Activated CD4-positive, alpha-beta T cell treated with anti-CD3 and anti-CD28 coated beads for 36 hours (primary cell): ENCODE measurements at places on chromosomes 6 and 20. TPM values are rescaled to one million over a fixed set of nuclear protein-coding genes. Genes with fewer than 3 reads are reported as not detected.

RCAN2 gene
- total RNA-seq = 0.91 TPM

ARG1 gene
- not detected for total RNA-seq

PACSIN1 gene
- 0.14 TPM for total RNA-seq

MSH5 gene
- total RNA-seq = 92.1 TPM
